A375 (cell line): ENCODE measurements at places on chromosomes 7 and 10. TPM values are rescaled to one million over a fixed set of nuclear protein-coding genes. Genes with fewer than 3 reads are reported as not detected.

WNT8B gene
- total RNA-seq = 0.08 and 0.11 TPM in 2 replicates

ASB4 gene
- total RNA-seq = not detected in 2 replicates

GALNT17 gene
- 0.08 TPM in 1 of 2 replicates, not detected in the other for total RNA-seq

ERVW-1 gene
- not detected in 2 replicates for total RNA-seq

NPY gene
- 1.1 TPM in 1 of 2 replicates, not detected in the other for total RNA-seq

HABP2 gene
- total RNA-seq = 0.08 TPM in 1 of 2 replicates, not detected in the other

TMEM139 gene
- 1.2 and 3.2 TPM in 2 replicates for total RNA-seq

PIK3AP1 gene
- 2.0 and 2.9 TPM in 2 replicates for total RNA-seq

NEUROD6 gene
- not detected in 2 replicates for total RNA-seq

CLDN3 gene
- total RNA-seq = not detected in 2 replicates

FERD3L gene
- total RNA-seq = not detected in 2 replicates

LRRC17 gene
- 3.8 and 5.0 TPM in 2 replicates for total RNA-seq
